ENCODE measurements at places on chromosomes 6 and 20.

DNA sequence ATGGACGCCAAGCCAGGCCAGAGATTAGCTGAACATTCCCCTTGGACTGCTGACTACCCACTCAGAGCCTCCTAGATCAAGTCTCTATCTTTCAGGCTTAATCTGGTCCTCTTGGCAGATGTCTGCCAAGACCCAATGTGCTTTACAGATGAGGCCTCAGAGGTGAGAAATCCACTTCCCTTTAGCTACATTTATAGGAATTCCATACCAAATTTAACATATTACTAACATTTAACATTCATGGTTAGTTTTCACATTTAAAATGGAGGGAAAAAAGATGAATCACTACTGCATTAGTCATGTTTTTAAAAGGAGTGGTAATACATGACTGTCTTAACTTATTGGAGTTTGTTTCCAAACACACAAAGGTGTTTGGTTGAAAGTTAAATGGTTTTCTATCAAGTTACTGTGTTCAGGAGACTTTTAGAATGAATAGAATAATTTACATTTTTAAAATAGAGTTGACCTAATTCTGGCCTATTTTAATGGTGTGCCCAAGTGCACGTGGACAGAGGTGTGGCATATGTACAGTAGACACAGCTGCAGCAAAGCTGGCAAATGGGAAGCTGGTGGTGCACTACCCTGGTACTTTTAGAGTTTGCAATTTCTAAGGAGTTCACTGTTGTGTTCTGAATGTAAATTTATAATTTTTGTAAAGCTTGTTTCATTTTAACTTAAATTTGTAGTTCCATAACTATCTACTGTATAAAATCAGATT is 41.9 kb upstream of the CALHM6 start:
- no peak for DNase-seq

DNA sequence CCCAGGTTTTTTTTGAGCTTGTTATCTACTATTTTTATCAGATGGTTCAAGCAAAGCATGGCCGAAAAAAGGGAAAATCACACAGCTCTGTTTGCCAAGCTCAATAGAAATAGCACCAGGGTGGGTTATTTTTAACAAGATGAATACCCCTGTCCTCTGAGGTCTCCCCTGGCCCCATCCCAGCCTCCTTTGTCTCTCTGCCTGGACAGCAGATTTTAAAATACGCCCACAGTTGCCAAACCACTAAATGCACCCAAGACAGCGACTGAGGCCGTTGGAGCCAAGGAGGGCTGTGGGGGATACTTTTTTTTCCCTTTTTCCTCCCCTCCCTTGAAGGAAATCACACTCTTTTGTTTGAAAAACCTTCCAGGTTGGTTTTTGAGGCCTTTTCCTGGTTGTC is 106.6 kb downstream of the VEGFA start:
- no peak for DNase-seq

GRCh38 chr6:164099269-164099865 is 684.8 kb downstream of the QKI start:
- no peak for DNase-seq

GRCh38 chr6:79463621-79464050 is 73.6 kb downstream of the LCA5 start:
- DNase-seq = no peak

- no peak for DNase-seq
Measured at GRCh38 chr6:32844839-32845383, 1.1 kb upstream of the PSMB8 start.

DNA sequence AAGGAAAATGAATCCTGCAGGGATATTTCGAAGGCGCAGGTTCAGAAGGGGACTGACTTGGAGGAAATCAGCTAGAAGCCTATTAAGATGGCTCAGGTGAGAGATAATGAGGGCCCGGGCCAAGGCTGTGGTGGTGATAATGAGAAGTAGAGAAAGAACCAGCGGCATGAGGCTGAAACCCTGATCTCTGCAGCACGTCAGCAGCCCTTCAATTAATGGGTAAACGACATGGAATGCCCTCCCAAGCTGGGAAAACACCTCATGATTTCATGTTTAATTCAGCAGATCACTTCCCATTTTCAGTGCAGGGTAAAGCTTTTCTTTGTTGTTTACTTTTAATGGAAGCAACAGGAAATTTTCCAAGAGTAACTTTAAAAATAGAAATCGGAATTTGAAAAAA is 104.9 kb downstream of the TMEM200A start:
- DNase-seq = no peak
